ENCODE measurements at places on chromosomes 3 and 15.

DNA sequence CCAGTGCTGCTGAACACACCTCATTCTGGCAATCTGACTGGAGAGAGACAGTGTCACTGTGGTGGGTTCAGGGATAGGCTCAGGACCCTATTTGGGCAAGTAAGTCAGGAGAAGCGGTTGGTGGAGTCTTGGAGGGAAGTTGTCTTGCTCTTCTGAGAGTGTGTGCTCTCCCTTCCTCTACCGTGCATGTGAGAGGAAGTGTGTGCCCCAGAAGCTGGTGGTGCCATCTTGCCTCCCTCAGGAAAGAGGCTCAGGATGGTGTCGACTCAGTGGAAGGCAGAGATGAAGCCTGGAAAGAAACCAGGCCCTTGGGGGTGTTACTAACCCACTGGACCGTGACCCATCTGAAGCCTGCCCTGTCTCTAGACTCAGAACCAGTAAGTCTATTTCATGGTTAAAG lies 6.8 kb upstream of the RARRES1 start:
- DNase-seq = no peak

DNA sequence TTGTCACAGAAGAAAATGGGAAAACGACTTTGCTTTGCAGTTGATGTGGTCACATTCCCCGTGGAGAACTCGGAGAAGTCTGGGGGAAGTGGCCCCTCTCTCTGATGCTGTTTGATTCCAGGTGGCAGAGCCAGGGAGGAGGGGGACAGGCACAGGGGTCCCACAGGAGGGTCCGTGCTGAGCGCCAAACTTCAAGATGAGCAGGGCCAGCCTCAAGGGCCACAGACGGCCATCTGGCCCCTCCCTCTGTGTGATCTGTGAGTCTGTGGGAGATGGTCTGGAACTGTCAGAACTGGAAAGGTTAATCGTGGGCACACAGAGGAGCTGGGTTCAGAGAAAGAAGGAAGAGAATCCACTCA lies 23.1 kb upstream of the CORO2B start:
- DNase-seq = no peak

DNA sequence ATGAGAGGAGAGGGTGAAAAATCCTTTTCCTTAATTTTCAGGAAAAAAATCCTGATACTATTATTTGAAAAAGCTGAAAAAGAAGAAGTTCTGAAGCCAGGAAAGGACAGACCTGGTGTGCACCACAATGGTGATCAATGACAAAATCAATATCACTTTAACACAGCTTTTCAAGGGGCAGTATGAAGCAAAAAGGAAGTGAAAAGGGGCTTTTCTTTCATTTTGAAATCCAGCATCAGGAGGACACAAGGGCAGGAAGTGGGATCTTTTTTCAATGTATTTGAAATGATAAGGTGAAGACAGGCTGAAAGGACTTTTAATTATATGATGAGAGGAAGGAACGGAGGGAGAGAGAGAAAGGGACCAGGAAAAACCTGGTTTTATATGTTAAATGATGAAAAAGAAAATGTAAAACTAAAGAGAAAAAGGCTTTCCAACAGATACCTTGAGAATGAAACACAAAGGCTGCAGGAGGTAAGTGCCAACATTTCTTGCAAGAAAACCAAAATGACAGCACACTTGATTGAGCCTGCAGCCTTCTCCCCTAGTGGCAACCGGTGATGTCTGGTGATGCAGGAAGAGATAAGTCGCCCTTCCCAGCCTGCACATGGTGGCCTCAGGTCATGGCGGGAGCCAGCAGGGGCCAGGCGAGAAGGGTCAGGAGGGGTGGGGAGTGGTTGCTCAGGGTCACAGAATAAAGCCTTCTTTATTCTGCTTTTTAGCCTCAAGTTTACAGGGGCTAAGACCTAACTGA lies 236.7 kb upstream of the WNT5A start:
- DNase-seq = no peak

DNA sequence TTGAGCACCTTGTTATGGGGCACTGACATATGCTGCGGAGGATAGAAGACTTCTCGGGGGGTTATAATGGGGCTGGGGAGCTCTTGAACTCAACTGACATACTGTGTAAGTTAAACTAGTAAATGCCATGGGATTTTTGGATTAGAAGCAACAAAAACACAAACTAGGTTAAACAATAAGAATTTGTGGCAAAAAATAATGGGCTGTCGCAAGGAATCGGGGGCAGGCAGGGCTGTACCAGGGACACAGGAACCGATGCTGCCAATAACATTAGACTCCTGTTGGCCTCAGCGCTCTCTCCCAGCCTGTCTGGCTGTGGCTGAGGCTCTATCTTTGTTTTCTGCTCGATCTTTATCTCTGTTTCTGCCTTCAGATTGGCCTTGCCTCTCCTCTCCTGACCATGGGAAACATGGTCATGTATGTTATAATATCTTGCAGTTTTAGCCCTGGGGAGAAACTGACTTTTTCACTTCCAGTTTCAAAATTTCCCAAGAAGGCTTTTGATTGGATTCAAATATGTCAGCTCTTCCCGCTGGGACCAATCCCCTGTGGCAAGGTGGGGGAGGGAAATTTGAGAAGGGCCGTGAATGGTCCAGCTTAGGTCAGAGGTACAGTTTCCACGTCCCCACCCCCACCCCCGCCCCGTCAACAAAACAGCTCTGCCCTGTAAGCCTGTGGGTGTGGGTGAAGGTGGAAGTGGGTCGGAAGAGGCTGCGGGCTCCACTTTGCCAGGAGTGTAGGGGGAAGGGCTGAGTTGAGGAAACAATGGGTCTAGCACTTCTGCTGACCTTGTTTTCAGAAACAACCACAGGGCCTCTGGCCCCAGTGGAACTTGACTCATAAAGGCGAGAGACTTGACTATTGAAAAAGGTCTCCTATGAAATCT lies 161.1 kb upstream of the TBL1XR1 start:
- DNase-seq = no peak

DNA sequence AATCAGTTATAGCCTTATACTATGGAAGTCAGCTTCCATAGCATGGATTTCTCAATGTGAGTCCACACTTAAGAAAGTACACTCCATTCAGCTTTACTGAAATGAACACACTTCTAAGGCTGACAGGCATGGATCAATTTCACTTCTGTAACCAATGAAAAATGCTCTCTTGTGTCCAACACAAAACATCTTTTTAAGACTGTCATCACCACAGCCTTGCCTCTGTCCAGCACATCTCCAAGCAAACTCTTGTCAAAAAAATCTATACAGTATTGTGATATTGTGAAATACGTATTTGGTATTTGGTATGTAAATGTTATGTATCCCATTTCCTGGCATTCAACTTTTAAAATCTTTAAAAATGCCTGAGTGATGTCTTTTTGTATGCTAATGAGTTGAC lies 208.7 kb downstream of the RAP2B start:
- DNase-seq = no peak

DNA sequence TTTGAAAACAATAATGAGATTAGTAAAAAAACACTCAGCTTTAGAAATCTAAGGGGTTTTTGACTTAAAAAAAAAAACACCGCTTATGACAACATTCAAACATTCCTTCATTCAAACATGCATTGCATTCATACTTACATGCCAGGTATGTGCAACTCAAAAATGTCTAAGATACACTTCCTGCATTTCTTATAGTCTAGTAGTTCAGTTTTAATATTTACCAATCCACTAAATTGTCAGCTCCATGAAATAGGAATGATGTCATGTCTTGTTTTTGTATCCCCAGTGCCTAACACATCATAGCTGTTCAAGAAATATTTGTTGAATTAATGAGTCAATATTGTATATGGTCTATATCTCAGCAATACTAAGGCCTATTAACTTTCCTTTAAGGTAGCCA lies 51.7 kb downstream of the EIF4E3 start:
- DNase-seq = no peak

DNA sequence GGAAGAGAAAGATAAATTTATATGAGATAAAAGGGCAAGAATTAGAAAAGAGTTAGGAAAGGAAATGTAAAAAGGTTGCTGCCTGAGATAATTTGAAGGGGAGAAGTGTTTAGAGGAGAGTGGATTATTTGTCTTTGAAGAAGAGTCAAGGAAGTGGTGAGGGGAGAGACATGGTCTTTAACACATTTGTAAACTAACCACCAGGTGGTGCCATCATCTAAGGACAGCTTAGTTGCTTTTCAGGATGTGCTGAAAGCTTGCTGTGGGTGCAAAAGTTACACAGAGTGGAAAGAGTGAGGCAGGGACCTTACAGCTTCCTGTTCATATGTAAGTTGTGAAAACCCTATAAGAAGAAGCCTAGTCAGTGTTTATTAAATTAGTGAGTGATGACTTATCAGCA lies 114.1 kb upstream of the DNAJC19 start:
- no peak for DNase-seq

DNA sequence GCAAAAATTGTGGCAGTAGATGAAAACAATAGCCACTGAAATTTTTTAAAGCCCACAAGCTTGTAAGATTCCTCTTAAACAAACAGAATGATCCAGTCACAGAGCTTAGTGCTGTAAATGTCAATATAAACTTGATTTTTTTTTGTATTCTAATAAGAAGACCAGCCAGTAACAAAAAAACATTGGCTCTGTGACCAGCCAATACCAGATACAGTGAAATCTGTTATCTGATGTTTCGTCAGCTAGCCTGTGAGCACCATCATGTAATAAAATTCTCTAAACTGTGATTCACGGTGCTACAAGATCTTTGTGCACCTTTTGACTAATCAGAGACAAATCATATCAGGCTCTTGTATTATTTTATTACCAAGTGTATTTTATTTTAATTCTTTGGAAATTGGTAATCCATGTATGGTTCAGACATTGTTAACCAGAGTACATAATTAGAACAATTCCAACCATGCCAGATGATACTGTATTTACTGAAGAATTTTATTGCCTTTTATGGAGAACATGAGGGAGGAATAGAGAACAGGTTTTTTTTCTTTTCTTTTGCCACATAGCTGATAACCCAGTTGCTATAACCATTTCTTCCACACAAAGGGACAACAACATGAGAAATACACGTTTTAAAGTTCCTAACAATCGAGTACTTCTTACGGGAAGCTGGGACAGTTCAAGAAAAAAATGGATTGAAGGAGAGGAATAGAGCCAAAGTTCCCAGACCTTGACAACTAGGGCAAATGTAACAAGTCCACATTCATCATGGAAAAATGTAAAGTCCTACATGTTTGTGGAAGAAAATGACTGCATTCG lies 71.9 kb downstream of the FILIP1L start:
- DNase-seq = no peak

GRCh38 chr3:52153389-52154096 lies 680 bp downstream of the POC1A start:
- DNase-seq = no peak

GRCh38 chr15:97502038-97502437 lies 458.5 kb upstream of the ARRDC4 start:
- DNase-seq = no peak

DNA sequence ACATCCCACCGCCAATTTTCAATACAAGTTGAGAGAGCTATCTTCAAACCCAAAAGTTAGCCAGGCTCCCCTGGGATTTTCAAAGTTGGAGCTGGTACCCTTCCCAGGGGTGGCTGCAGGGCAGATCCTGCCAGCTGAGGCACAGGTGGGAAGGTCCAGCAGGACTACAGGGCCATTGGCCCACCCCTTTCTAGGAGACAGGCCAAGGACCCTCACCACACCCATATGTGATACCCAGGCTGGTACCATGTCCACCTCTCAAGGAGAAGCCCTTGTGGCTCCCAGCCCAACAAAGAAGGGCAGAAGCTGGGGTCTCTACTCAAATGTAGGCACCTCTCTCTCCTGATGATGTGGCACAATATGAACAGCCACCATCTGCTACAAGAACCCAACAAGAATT lies 8.0 kb downstream of the POC1A start:
- DNase-seq = no peak

- no peak for DNase-seq
Observed at GRCh38 chr3:17030956-17031652, 146.3 kb downstream of the PLCL2 start.

DNA sequence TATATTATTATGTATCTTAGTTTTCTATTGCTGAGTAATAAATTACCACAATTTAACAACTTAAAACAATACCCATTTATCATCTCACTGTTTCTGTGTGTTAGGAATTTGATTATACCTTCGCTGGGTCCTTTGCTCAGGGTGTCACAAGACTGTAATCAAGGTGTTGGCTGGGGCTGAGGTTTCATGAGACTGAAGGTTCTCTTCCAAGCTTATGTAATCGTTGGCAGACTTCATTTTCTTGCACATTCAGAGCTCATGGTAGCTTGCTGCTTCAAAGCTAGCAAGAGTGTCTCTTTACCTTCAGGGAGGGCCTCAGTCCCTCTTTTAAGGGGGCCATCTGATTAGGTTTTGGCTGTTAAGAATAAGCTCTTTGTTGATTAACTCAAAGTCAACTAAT lies 293.1 kb downstream of the POLQ start:
- DNase-seq = no peak

DNA sequence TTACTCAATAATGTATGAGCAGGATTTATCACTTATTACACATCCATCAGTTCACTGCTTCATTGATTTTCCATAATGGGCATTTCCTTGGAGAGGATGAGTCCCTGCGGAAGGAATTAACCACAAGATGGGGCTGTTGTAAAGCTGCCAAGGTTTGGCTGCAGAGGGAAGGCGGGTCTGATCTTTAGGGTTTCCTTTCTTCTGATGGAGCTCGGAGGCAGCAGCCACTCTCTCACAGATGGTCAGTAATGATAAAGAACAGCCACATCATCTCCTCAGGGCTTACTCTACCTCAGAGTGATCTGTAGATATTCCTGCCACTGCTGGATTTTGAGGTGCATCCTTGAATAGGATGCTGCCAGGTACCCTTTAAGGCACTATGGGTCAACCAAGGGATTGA lies 115.2 kb downstream of the USP13 start:
- no peak for DNase-seq

DNA sequence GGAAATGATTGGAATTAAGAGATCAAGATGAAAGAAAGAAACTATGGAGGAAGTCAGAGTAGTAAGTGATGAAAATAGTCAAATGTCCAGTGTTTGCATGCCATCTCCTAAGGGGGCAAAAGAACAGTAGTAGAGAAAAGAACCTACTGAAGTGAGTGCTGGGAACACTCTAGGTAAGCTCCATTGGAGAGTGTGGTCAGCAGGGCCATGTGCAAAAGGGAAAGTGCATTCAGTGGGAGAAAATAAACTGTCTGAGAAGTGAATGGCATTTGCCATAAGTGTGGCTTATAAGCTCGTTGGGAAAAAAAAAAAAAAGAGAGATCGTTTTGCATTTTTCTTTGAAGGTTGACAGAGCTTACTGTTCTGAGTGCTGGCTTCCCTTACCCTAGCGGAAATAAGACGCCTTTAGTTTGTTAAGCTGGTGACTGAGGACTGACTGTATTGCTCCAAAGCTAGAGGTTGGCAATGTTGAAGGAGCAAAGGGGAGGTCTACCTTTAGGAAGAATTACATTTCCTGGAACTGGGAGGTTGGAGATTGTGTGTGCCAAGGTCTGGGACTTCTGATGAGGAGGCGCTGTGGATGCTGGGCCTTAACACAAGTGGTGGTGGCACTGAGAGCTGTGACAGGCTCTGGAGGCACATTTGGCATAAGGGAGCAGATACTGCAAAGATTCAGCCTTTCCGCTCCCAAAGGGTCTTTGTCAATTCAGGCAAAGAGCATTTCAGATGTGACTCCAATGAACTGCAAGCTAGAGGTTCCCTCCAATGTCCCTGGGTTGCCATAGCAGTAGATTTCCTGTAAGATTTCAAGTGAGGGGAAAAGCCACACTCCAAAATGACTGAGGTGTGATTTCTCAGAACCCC lies 287.8 kb upstream of the SATB1 start:
- no peak for DNase-seq
